Esophagus squamous epithelium (tissue), 5 donors: ENCODE measurements at places on chromosomes 16 and 17. TPM values are rescaled to one million over a fixed set of nuclear protein-coding genes. Genes with fewer than 3 reads are reported as not detected.

MMP28 gene
- total RNA-seq = 29.1 TPM

KDM8 gene
- 3.0 TPM for total RNA-seq

GRCh38 chr17:66836063-66837005 is 1.4 kb downstream of the CACNG5 start:
- peaks cover 4% of the 10 kb centered on the region for H3K27me3 ChIP-seq
- no peak for DNase-seq
- no peaks in the 10 kb centered on the region for H3K4me1 ChIP-seq
- H3K36me3 ChIP-seq = no peaks in the 10 kb centered on the region
- H3K4me3 ChIP-seq = no peak overlapping the region
- H3K27ac ChIP-seq = no peak overlapping the region

- H3K27me3 ChIP-seq = no peaks in the 10 kb centered on the region
- no peak for DNase-seq
- no peak overlapping the region for H3K4me3 ChIP-seq
- no peak overlapping the region for H3K27ac ChIP-seq
- H3K4me1 ChIP-seq = no peaks in the 10 kb centered on the region
- no peaks in the 10 kb centered on the region for H3K36me3 ChIP-seq
Observed at GRCh38 chr16:84916850-84917249, 94.5 kb downstream of the ZDHHC7 start.

- no peaks in the 10 kb centered on the region for H3K27me3 ChIP-seq
- no peak for DNase-seq
- H3K27ac ChIP-seq = no peak overlapping the region
- no peaks in the 10 kb centered on the region for H3K36me3 ChIP-seq
- no peaks in the 10 kb centered on the region for H3K4me1 ChIP-seq
Observed at GRCh38 chr17:4565209-4566141, 5.1 kb upstream of the GGT6 start.

GRCh38 chr17:59496178-59496577 is 69.2 kb upstream of the DHX40 start:
- no peaks in the 10 kb centered on the region for H3K36me3 ChIP-seq
- no peaks in the 10 kb centered on the region for H3K4me1 ChIP-seq
- no peak overlapping the region for H3K27ac ChIP-seq
- no peak overlapping the region for H3K4me3 ChIP-seq
- no peak for DNase-seq

TP53TG3C gene
- total RNA-seq = not detected

DNA sequence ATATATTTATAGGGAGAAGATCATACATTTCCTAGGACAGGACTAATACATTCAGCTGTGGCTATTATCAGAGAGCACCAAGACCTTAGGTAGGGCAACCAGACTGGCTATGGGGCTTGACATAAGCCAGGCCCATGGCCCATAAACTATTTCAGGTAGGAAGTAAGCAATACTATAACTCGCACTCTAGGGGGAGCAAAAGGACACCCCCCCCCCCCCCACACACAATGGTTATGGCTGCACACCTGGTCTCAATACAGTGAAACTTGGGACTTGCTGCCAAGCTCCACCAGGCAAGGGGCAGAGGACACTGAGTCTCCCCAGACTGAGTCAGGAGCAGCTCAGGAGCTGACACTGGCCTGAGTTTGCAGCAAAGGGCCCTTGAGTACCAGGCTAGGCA is 348.9 kb upstream of the ASIC2 start:
- H3K36me3 ChIP-seq = no peaks in the 10 kb centered on the region
- H3K27ac ChIP-seq = no peak overlapping the region
- H3K4me3 ChIP-seq = no peak overlapping the region
- DNase-seq = no peak
- peaks cover 77% of the 10 kb centered on the region for H3K27me3 ChIP-seq
